ENCODE measurements at places on chromosomes 4 and X.

GRCh38 chr4:163624727-163625126 lies 130.2 kb downstream of the TMA16 start:
- DNase-seq = no peak

DNA sequence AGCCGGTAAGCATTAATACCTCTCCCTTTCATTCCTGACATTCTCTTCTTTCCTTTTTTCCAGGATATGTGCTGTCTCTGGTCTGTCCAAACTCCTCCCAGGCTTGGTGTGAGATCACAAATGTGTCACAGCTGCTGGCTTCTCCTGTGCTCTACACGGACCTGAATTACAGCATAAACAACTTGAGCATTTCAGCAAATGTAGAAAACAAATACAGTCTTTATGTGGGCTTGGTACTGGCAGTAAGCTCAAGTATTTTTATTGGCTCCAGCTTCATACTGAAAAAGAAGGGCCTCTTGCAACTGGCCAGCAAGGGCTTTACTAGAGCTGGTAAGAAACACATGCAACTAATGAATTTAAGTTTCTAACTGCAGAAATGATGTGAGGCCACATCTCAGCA lies 8.4 kb downstream of the NIPAL1 start:
- DNase-seq = no peak

DNA sequence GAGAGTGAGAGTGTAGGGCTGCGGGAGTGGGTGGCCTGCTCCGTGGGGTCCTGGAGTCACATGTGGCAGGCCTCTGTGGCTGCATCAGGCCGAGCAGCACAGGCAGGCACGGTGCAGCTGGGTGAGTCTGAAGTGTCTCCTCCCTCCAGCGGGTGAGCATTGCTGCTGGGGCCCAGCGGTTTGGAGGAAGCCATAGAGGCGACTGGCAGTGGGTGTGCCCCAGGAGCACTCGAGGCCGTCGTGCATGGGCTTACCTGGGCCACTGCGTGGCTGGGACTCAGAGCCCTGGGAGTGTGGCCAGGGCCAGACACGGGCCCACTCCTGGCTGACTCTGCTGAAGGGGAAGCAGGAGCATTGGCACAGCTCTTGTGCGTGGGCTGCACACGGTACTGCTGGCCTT lies 10.6 kb downstream of the ZNF185 start:
- no peak for DNase-seq

GRCh38 chr4:10158333-10158942 lies 41.8 kb upstream of the WDR1 start:
- DNase-seq = no peak

- DNase-seq = no peak
These were observed 6.1 kb upstream of the CYSLTR1 start for GRCh38 chrX:78333521-78333920.

DNA sequence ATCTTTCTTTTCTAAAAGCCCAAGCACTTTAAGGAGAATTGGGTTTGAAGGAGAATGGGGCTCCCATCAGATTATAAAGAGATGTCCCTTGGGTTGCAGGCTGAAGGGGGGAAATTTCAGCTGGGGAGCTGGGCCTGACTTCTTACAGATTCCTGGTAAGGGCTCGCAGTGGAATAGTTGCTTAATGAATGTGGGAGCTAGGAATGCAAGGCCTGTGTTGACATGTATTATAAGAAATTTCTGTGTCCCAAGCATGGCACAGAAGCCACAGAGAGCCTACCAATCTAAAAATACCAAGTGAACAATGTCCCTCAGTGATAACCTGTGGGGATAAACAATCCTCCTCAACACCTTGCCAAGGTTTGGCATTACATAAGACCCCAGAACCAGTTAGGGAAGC lies 39.3 kb upstream of the WNK3 start:
- no peak for DNase-seq

DNA sequence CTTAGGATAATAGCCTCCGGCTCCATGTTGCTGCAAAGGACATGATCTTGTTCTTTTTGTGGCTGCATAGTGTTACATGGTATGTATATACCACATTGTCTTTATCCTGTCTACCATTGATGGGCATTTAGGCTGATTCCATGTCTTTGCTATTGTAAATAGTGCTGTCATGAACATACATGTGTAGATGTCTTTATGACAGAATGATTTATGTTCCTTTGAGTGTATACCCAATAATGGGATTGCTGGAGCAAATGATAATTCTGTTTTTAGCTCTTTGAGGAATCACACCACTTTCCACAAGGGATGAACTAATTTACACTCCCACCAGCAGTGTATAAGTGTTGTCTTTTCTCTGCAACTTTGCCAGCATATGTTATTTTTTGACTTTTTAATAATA lies 4.6 kb downstream of the RAB33B start:
- no peak for DNase-seq

- no peak for DNase-seq
These were observed 241.9 kb downstream of the SLC39A8 start for GRCh38 chr4:102103368-102103767.

- no peak for DNase-seq
These were observed 683.7 kb downstream of the PDHA2 start for GRCh38 chr4:96523611-96524010.

GRCh38 chr4:109945056-109945455 lies 32.4 kb downstream of the EGF start:
- no peak for DNase-seq
